ENCODE measurements at places on chromosomes 13 and 19.

DNA sequence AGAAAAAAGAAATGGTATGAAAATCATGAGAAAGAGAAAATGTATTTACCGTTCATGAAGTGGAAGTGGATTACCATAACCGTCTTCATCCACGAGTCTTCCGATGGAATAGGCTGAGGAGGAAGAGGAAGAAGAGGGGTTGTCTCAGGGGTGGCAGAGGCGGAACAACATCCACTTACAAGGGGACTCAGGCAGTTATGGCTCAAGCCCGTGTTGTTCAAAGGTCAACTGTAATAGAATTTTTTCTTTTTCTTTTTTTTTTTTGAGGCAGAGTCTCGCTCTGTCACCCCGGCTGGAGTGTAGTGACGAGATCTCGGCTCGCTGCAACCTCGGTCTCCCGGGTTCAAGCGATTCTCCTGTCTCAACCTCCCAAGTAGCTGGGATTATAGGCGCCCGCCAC lies 16.9 kb upstream of the ADGRL1 start:
- no peak for DNase-seq

DNA sequence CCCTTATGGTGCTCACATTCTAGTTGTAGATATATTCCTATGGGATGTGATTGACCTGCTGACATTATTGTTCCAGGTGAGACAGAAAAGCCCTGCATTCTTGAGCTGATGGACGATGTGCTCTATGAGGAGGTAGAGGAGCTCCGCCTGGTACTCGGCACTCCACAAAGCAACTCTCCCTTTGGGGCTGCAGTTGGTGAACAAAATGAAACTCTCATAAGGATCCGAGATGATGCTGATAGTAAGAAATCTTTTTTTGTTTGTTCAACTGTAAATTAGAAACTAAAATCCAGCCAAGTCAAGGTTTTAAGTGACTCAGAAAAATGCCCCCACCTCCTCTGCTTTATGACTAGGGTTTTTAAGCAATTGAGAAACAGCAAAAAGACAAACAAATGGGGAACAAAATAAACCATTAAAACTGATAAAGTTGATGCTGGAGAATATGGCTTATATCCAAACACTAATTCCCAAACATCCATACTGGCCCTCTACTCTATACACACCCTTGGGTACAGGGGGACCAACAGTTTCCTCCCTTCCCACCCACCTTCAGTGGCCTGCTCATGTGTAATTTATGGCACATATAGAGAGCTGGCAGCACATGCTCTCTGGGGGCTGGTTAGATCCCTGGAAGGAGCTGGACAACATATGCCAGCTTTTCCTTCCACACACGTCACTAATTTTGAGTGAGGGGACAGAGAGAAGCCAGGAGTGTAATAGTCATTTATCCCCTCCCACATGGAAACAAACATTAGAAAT lies 139.6 kb downstream of the STOML3 start:
- DNase-seq = no peak

- no peak for DNase-seq
Measured at GRCh38 chr19:49355909-49356353, 6.3 kb downstream of the TEAD2 start.

GRCh38 chr13:74129500-74130191 lies 4.6 kb downstream of the KLF12 start:
- DNase-seq = no peak

DNA sequence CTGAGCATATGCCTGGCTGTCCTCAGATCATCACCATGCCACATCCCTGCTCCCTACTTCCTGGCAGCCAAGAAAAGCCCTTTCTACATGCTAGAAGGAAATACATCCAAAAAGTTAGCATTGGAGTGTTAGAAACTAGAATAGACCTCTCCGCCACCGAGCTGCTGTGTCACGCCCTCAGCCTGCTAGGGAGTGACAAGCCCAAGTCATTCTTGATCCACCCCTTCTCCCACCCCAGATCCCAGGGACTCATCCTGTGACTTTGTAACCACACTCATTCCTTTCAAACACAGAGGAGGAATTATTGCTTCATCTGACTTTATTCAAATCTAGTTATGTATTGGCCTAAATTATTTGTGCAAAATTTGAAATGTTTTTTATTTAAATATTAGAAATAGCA lies 45.3 kb downstream of the POLR1D start:
- no peak for DNase-seq

DNA sequence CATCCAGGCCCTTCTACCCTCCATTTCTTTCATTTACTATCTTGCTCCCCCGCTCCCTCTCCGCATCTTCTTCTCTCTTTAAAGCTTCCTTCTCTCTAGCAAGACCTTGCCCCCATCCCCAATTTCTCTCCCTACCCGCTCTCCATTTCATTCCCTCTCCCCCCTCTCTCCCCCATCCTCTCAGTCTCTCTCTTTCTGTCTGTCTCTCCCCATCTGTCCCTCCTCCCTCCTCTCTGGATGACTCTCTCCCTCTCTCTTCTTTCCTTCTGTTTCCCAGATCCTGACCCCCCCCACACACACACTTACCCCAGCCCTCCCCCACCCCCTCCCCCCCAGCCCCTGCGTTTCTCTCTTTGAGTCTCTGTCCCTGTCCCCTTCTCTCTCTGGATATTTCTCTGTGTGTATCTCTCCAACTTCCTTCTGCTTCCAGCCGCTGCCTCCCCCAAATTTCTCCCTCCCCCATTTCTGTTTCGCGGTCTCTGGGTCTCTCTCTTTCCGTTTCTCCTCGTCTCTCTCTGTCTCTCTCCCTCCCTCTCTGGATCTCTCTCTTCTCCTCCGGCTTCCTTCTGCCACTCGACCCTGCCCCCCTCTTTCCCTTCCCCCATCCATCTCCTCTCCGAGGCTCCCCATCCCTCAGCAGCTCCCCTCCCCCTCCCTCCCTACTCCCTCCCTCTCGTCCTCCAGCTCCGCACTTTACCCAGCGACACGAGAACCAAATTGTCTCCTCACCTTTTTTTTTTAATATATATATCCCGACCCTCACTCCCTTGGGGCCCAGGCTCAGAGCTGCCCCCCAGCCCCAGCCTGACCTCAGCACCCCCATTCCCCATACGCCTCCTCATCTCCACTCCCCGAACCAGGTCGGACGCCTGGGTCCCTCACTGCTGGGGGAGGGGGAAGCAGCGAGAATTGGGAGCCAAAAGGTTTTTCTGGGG lies 3.6 kb upstream of the CACNG8 start:
- no peak for DNase-seq

- DNase-seq = no peak
Measured at GRCh38 chr13:29454931-29455481, 140.5 kb downstream of the SLC7A1 start.

DNA sequence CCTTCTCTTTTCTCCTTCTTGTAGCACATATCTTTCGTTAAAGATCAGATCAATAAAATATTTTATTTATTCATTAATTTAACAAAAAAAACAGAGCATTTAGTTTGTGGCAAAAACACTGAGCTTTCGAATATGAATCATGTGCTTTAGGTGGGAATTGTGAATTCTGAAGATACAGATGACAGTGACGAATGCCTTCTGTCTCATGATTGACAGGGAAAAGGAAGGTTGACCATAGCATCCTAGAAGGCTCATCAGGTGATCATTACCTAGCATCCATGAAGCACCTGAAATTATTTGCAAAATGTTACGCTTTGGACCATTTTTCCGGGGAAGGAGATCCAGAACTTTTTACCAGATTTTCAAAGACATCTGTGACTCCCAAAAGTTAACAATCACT lies 3.8 kb downstream of the ARL11 start:
- no peak for DNase-seq

GRCh38 chr13:33528896-33529295 lies 243.3 kb upstream of the STARD13 start:
- DNase-seq = no peak

DNA sequence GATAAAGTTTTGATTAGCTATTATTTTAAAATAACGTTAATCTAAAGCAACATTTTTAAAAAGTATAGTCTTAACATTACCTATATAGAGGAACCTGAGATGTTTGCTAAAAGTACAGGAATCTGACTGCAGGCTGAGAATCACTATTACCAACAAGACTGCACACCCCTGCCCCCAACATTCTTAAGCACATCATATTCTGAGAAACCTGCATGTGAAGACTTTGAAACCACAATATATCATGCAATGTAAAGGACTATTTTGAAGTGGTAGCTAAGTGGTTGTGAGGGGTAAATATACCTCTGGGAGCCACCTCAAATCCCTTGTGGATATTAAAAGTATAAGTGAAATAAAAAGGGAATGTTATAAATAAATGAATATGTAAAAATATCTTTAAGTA lies 119.0 kb upstream of the KLF12 start:
- DNase-seq = no peak

DNA sequence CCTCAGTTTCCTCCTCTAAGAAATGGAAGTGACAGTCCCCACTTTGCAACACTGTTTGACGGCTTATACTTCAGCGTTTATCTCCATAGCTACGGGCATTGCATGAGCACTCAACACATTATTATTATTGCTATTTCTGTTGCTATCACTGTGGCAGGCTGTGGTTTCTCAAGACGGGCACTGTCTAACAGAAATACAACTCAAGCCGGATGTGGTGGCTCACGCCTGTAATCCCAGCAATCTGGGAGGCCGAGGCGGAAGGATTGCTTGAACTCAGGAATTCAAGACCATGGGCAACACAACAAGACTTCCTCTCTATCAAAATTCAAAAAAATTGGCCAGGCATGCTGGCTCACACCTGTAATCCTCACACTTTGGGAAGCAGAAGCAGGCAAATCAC lies 4.9 kb upstream of the ZSWIM4 start:
- DNase-seq = no peak

DNA sequence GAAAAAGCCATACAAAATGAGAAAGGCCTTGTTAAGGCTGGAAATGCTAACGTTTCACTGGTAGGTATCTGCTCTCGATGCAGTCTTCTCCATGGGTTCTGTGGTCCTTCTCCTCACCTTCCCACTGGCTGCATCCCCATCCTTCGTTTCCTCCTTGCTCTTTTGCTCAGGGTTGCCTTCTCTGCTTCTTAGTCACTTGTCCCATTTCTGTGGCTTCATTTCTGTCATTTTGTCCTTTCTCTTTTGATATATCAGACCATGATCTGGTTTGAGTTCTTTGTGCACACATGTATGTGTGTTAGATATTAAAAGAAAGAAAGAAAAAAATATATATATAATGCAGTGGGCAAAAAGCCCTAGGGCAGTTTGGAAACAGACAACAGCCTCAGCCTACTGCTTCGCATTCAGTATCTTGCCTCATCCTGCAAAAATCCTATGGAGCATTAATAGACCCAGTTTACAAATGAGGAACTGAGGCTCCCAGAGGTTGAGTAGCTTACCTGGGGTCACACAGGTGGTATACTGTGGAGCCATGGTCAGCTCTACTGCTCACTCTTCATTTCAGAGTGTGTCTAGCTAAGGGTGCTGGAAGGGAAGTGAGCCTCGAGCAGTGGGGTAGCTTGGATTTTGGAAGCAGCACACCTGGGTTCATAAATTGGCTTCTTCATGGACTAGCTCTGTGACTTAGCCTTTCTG lies 57.6 kb upstream of the MEDAG start:
- no peak for DNase-seq

DNA sequence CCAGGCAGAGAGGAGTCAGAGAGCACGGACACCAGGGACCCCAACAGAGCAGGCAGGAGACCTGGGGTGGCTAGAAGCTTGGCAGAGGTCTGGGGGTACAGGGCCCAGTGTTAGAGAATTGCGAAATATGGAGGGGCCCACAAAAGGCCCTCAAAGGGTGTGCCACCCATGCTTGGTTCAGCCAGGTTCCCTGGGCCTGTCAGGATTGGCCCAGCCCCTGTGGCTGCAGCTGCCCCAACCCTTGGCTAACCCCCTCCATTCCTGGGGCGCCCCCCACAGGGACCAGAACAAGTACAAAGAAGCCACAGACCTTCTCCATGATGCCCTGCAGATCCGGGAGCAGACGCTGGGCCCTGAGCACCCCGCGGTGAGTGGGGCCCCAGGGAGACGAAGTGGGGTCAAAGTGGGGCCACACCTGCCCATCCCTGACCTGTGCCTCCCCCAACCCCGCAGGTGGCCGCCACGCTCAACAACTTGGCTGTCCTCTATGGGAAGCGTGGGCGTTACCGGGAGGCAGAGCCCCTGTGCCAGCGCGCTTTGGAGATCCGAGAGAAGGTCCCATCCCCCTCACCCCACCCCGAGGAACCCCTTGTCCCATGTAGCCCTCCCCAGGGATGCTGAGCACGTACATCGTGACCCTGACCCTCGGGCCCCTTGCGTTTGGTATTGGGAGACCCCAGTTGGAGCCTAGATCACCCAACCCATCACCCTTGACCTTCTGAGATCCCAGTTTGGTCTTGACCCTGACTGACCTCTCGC lies 8.0 kb downstream of the KLC3 start:
- no peak for DNase-seq

GRCh38 chr19:45613926-45614725 lies 12.1 kb upstream of the GPR4 start:
- DNase-seq = no peak

DNA sequence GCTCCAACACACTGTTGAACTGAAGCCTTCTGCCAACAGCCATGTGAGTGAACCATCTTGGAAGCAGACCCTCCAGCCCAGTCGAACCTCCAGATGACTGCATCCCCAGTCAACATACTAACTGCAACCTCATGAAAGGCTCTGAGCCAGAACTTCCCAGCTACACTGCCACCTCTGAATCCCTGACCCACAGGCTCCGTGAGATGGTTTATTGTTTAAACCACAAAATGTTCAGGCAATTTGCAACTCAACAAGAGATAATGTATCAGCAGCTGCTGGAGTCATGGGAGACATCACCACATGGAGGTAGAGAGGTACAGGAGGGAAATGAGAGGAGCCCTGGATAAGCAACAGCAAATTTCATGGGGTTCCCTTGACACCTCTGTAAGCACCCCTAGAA lies 266.4 kb upstream of the NBEA start:
- DNase-seq = no peak

- peak; percentile 36 for DNase-seq
Measured at GRCh38 chr13:98581971-98582702, 5.2 kb upstream of the STK24 start.

- DNase-seq = no peak
Measured at GRCh38 chr13:50219743-50220142, 204.5 kb downstream of the KCNRG start.

GRCh38 chr13:21014502-21015170 lies 46.8 kb downstream of the LATS2 start:
- no peak for DNase-seq
